ENCODE measurements at places on chromosomes 12 and 14.

GRCh38 chr12:58414398-58414871 is 473.1 kb downstream of the ATP23 start:
- DNase-seq, result no peak
- no peaks in the 10 kb centered on the region for H3K36me3 ChIP-seq
- H3K4me3 ChIP-seq, result no peak overlapping the region
- no peaks in the 10 kb centered on the region for H3K27me3 ChIP-seq
- H3K27ac ChIP-seq, result peak overlapping the region; percentile 83

GRCh38 chr12:131702573-131702877 is 8.4 kb upstream of the SFSWAP start:
- H3K27ac ChIP-seq, result no peak overlapping the region
- DNase-seq, result no peak
- no peaks in the 10 kb centered on the region for H3K36me3 ChIP-seq
- H3K4me3 ChIP-seq, result no peak overlapping the region
- no peaks in the 10 kb centered on the region for H3K4me1 ChIP-seq
- H3K27me3 ChIP-seq, result no peaks in the 10 kb centered on the region

GRCh38 chr12:130280231-130280630 is 57.5 kb upstream of the PIWIL1 start:
- no peaks in the 10 kb centered on the region for H3K36me3 ChIP-seq
- no peak overlapping the region for H3K4me3 ChIP-seq
- H3K27me3 ChIP-seq, result no peaks in the 10 kb centered on the region

- no peaks in the 10 kb centered on the region for H3K4me1 ChIP-seq
- H3K36me3 ChIP-seq, result no peaks in the 10 kb centered on the region
- DNase-seq, result no peak
- no peak overlapping the region for H3K27ac ChIP-seq
- H3K27me3 ChIP-seq, result no peaks in the 10 kb centered on the region
Observed at GRCh38 chr12:10690906-10691305, 17.1 kb upstream of the STYK1 start.

- H3K4me1 ChIP-seq, result no peaks in the 10 kb centered on the region
- no peak overlapping the region for H3K27ac ChIP-seq
- H3K27me3 ChIP-seq, result no peaks in the 10 kb centered on the region
- DNase-seq, result no peak
- peaks cover 14% of the 10 kb centered on the region for H3K36me3 ChIP-seq
Observed at GRCh38 chr12:49795654-49796105, 32.5 kb downstream of the NCKAP5L start.

GRCh38 chr14:101022121-101022520 is 118.6 kb upstream of the RTL1 start:
- no peaks in the 10 kb centered on the region for H3K36me3 ChIP-seq
- no peak overlapping the region for H3K27ac ChIP-seq
- H3K4me3 ChIP-seq, result no peak overlapping the region
- no peaks in the 10 kb centered on the region for H3K27me3 ChIP-seq

GRCh38 chr14:49972823-49973222 is 79.9 kb downstream of the ARF6 start:
- no peak for DNase-seq
- H3K27ac ChIP-seq, result peak overlapping the region; percentile 87
- no peaks in the 10 kb centered on the region for H3K27me3 ChIP-seq
- peaks cover 50% of the 10 kb centered on the region for H3K4me1 ChIP-seq

DNA sequence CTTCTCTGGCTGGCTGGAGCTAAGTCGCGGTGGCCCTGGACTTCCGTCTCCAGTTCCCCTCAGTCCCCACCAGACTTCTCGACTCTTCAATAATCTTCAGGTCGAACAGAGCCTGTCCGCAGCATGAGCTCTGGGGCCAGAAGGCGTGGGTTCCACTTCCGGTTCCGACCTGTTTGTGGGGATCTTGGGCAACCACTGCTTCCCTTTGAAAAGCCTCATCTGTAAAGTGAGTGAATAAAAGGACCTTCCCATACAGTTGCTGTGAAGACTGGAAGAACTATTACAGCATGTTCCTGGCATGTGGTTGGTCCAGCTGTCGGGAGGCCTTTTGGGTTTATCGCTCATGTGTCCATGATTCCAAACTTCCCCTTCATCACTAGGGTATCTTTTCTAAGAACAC is 19.4 kb downstream of the ADGRD1 start:
- H3K36me3 ChIP-seq, result no peaks in the 10 kb centered on the region
- no peaks in the 10 kb centered on the region for H3K4me1 ChIP-seq
- DNase-seq, result no peak
- no peak overlapping the region for H3K4me3 ChIP-seq

DNA sequence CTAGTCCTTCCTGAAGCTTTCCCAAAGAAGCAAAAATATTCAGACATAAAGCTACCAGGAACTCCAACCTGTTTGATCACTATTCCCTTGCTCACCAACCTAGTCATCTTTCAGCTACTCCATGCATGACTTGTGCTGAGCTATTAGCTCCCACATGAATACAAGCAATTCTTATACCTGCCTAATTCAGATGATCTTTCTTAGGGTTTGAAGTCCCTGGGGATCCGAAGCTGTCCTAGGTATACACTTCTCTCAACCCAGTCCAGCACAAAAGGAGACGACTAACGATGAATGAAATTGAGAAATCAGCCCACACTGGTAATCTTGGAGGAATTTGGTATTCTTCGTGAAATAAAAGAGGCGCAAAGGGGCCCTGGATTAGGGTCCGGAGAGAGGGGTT is 631 bp upstream of the PTGR2 start:
- no peak for DNase-seq
- H3K36me3 ChIP-seq, result peaks cover 5% of the 10 kb centered on the region
- peak overlapping the region; percentile 76 for H3K27ac ChIP-seq
- H3K4me1 ChIP-seq, result peaks cover 17% of the 10 kb centered on the region
- H3K27me3 ChIP-seq, result no peaks in the 10 kb centered on the region

DNA sequence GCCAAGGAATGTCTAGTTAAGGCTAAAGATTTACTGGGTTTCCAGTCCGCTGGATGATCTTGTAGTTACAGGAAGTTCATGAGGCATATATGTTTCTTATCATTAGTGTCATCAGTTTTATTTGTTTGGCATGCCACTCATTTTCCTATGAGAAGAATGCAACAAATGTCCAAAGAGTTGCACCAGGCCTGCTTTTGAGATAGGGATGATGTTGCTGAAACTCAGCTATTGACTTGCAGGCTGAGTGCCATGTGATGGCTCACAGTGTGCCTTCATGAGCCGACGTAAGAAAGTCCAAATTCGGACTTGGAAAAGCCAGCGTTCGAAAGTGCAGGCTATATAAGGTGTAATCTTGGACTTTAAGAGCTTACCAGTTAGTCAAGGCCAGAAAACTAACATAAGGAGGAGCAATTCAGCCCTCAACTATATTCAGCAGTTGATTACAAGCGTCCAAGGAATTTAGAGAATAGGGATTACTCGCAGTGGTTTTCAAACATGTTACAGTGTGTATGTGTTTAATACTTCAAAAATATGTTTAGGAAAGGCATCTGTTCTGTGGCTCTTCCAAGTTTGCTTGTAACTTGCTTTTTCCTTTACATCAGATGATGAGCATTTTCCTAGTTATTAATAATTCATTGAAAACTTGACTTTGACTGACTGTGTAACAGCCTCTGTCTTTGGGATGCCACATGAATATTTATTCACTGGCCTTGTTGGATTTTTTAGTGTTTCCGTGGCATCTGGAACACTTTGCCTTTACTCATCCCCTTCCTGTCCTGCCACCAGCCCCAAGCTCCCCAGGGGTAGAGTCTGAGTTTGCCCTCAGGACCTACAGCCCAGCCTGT is 101.3 kb downstream of the LGMN start:
- H3K4me1 ChIP-seq, result peaks cover 44% of the 10 kb centered on the region
- H3K36me3 ChIP-seq, result no peaks in the 10 kb centered on the region
- H3K27me3 ChIP-seq, result no peaks in the 10 kb centered on the region
- no peak for DNase-seq

Measured in RWPE2 (cell line).